ENCODE measurements at places on chromosomes 5 and 9. TPM values are rescaled to one million over a fixed set of nuclear protein-coding genes. Genes with fewer than 3 reads are reported as not detected.

DNA sequence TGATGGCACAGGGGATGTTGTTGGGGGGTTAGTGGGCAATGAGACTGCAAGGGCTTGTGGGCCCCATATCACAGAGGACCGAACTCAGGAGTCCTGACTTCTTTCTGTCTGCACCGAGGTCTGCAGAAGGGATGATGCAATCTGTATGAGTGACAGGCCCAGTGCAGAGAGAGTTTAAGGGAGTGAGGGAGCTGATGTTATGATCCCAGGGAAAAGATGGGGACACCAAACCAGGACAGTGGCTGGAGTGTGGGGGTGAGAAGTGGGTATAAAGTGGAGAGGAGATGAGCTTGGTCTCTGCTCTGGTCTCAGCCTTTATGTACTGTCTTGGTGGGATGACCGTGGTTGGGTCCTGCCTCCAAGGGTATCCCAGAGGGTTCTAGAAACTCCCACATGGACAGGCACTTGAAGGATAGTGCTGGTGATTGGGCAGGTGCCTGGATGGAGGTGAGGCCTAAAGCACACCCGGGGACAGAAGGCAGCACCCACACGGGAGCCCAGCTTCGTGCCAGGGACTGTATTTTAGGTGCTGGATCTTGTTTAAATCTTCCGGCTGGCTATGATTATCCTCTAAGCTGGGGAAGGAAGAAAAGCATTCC is 21.9 kb downstream of the GSN start:
- no peaks in the 10 kb centered on the region for H3K36me3 ChIP-seq
- peaks cover 53% of the 10 kb centered on the region for H3K4me1 ChIP-seq
- H3K27me3 ChIP-seq: no peaks in the 10 kb centered on the region
- H3K27ac ChIP-seq: peak overlapping the region; percentile 94

The HTR1A gene
- not detected for total RNA-seq

- no peaks in the 10 kb centered on the region for H3K27me3 ChIP-seq
- H3K36me3 ChIP-seq: no peaks in the 10 kb centered on the region
- no peak overlapping the region for H3K4me3 ChIP-seq
These were observed 132.9 kb upstream of the ACO1 start for GRCh38 chr9:32251539-32251938.

DNA sequence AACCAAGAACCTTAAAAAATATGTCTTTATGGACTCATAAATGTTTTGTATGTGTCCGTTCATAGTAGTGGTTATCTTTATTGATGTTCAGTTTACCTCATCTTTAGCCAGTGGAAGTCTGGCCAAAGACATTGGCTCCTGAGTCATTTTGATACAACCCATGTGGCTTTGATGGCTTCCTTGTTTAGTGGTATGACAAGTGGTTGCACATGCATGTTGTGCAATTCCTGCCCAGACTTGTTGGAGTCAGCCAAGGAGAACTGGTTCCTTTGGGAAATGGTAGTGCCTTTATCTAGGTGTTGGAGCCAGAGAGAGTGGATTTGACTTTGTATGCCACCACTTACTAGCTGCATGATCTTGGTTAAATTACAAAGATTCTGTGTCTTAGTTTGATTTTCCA is 94.3 kb downstream of the RPS23 start:
- no peak overlapping the region for H3K4me3 ChIP-seq
- H3K36me3 ChIP-seq: no peaks in the 10 kb centered on the region
- H3K4me1 ChIP-seq: no peaks in the 10 kb centered on the region
- H3K27ac ChIP-seq: no peak overlapping the region
- H3K27me3 ChIP-seq: no peaks in the 10 kb centered on the region

The FOXD4L6 gene
- not detected for total RNA-seq
